Activated CD4-positive, alpha-beta T cell treated with anti-CD3 and anti-CD28 coated beads, Interleukin-2, Interleukin-4, amounts not matched to agents 100 ng/mL and 50 ng/mL, durations not matched to agents 16 hours and 8 hours (primary cell): ENCODE measurements at places on chromosomes 1 and 21.

- DNase-seq, result peak; percentile 77
These were observed 167.4 kb downstream of the TNFSF18 start for GRCh38 chr1:172883387-172883791.

GRCh38 chr1:5484451-5485165 is 507.6 kb downstream of the NPHP4 start:
- no peak for DNase-seq

DNA sequence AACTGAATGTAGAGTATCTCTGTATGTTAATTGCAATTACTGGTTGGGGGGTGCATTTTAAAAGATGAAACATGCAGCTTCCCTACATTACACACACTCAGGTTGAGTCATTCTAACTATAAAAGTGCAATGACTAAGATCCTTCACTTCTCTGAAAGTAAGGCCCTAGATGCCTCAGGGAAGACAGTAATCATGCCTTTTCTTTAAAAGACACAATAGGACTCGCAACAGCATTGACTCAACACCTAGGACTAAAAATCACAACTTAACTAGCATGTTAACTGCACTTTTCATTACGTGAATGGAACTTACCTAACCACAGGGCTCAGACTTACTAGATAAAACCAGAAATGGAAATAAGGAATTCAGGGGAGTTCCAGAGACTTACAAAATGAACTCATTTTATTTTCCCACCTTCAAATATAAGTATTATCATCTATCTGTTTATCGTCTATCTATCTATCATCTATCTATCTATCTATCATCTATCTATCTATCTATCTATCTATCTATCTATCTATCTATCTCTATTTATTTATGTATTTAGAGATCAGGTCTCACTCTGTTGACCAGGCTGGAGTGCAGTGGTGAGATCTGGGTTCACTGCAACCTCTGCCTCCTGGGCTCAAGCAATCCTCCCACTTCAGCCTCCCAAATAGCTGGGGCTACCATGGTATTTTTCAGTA is 47.8 kb downstream of the CHML start:
- peak; percentile 53 for DNase-seq

DNA sequence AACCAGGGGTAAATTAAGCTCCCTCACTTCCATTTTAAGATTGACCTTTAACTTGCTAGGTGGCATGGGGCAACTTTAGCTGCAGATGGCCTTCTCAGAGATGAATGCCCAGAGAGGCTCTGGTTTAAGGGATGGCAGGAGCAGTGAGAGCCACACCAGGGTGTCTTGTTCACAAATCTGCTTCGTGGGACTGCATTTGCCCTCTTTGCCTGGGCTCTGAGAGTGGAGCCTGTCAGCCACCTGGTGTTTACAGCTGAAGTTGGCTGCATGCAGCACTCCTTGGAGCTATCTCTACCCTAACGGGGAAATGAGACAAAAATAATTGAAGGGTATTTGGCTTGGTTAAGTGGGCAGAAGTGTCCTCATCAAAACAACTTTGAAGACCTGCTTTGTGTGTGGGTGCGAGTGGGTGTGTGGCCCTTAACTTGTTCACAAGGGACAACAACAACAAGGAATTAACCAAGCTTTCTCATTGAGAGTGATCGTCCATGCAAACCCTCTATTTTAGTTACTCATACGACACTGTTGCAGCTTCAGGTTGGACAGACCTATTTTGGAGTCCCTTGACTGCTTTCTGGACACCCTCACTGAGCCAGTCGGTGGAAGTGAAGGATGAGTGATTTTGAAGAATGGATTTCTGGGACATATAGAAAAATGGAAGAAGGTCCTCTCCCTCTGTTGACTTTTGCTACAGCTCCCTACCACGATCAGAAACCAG is 29.8 kb downstream of the PGM1 start:
- no peak for DNase-seq

DNA sequence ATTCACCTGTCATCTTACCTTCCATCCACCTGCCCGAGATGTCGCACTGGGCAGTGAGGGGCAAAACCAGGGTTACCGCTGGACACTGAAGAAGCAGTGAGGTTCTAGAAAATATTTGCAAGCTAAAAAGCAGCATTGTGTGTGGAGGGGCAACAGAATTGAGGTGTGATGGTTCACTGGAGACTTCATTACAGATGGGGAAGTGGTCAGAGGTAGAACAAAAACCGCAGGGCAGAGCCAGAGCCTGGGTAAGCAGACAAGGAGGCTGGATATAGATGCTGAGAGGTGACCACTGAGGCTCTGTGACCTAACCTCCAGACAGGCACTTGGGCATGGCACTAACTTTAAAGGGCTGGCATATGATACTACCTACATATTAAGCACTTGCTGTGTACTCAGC is 363.9 kb upstream of the PROX1 start:
- DNase-seq, result no peak

- no peak for DNase-seq
These were observed 68.1 kb downstream of the SH3BGR start for GRCh38 chr21:39519835-39520234.

GRCh38 chr1:88488237-88488636 is 195.8 kb upstream of the PKN2 start:
- DNase-seq, result no peak

- no peak for DNase-seq
These were observed 3.6 kb downstream of the TPRG1L start for GRCh38 chr1:3628445-3628844.

DNA sequence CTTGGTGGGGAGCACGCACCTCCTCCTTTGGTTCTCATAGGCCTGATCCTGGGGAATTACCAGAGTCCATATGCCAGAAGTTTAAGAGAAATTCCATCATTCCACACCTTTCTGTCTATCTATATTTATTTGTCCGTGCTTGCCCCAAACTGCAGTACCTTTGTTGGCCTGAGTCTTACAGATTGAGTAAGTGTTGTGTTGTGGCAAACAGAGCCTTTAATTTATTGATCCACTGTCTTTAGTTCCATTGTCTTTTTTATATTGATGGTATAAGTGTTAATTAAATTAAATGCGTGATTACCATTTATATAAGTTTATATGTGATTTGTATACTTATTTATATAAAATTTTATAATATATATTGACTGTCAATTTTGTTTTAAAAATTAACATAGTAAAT is 4.9 kb downstream of the SH3BGR start:
- no peak for DNase-seq

GRCh38 chr1:104132382-104132973 is 382.8 kb downstream of the AMY1C start:
- no peak for DNase-seq

DNA sequence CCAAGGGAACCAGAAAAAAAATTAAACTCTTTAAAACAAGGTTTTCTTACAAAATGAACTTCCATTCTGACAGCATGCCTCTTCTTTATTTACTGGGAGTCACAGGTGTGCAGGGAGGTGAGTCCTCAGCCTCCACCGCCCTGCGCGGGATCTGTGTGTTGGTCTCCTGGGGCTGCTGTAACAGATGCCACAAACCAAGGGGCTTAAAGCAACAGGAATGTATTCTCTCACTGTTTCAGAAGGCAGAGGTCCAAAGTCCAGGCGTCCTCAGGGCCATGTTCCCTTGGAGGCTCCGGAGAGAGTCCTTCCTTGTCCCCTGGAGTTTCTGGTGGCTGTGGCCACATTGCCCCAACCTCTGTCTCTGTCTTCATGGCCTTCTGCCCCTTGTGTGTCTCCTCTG is 123.6 kb upstream of the C1orf174 start:
- DNase-seq, result no peak

DNA sequence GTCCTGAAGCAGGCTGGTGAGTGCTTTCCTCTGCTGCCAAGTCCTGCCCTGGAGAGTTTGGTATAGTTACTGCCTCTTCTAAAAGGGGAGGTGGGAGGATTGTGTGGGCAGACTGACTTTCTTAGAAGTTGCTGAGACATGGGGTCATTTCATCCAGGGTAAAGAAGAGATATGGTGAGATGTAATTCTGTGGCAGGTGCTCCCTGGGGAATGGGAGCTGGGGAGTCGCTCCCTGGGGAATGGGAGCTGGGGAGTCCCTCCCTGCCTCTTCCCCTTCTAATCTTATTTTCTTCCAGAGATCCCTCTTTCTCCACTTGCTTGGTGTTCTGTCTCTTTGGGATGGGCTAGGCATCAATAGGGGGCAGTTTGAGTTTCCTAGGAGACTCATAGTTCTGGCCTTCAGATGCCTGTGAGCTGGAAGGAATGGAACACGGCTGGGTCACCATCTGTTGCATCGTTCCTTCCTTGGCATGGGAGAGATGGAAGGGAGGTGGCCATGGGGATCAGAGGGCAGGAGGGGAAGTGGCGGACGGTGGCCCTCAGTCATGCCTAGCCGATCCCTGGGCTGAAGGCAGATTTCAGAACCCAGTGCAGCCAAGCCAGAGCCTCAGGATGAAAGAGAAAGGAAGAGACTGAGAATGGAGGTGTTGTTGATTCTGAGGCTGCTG is 59.0 kb downstream of the NFASC start:
- no peak for DNase-seq

DNA sequence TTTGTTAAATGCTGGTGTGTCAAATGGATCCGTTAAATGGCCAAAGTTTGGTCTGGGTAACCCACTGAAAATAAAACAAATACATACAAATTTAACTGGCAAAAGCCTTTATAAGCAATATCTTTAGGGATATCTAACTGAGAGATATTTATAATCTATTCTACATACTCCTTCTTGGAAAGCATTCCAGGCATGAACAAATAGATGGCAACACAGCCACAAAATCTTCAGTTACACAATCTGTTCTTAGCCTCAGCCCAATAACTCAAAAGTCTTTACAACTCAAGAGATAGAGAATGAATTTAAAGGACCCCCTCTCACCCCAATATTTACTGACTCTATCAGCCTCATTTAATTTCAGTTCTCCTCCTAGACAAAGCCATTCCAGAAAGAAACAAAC is 58.7 kb downstream of the NRDC start:
- no peak for DNase-seq

DNA sequence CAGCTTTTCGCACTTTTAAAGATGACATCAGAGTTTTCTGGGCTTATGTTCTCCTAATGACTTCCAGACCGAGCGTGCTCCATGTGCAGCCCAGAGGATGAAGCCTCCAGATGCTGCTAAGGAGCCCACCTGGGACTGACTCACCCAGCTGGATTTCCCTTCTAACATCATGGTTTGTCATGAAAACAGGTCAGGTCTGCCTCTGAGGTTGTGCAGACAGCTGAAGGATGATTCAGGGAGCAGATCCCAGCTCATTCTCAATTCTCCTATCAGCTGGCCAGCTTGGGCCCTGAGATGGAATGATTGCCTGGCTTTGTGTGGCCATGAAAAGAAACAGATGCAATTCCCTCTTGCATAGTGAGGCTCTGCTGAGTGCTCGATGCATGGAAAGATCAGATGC is 123.9 kb upstream of the DUSP10 start:
- no peak for DNase-seq

DNA sequence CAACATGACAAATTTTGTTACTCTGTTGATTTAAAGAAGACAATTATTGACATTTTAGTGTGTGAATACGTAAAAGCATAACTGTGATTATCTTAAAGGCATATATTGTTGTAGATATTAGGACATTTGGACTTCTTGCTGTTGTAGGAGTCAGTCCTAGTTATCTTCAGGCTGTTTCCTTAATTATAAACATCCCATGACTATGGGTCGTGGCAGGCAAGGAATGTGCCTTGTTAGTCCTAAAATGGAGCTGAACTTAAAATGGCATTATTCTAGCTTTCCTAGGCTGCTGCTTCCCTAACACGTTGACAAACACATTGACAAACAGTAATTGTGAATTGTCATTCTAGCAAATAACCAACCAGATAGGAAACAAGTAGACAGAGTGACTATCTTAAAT is 4.4 kb upstream of the MPZL1 start:
- no peak for DNase-seq

- no peak for DNase-seq
These were observed 15.1 kb downstream of the MORN1 start for GRCh38 chr1:2376261-2376741.
